ENCODE measurements at places on chromosomes 3 and 15. TPM values are rescaled to one million over a fixed set of nuclear protein-coding genes. Genes with fewer than 3 reads are reported as not detected.

GRCh38 chr3:98540346-98540745 lies 8.6 kb downstream of the GPR15 start:
- DNase-seq = no peak
- H3K27ac ChIP-seq = no peak overlapping the region
- no peaks in the 10 kb centered on the region for H3K27me3 ChIP-seq
- no peaks in the 10 kb centered on the region for H3K36me3 ChIP-seq
- H3K4me1 ChIP-seq = no peaks in the 10 kb centered on the region

- DNase-seq = no peak
- no peaks in the 10 kb centered on the region for H3K27me3 ChIP-seq
- no peak overlapping the region for H3K27ac ChIP-seq
- H3K4me1 ChIP-seq = no peaks in the 10 kb centered on the region
Measured at GRCh38 chr15:27853624-27854455, 245.3 kb downstream of the OCA2 start.

The MAPKAPK3 gene
- total RNA-seq = 7.3 TPM

The ZNF662 gene
- total RNA-seq = not detected

The EPHB1 gene
- total RNA-seq = not detected

DNA sequence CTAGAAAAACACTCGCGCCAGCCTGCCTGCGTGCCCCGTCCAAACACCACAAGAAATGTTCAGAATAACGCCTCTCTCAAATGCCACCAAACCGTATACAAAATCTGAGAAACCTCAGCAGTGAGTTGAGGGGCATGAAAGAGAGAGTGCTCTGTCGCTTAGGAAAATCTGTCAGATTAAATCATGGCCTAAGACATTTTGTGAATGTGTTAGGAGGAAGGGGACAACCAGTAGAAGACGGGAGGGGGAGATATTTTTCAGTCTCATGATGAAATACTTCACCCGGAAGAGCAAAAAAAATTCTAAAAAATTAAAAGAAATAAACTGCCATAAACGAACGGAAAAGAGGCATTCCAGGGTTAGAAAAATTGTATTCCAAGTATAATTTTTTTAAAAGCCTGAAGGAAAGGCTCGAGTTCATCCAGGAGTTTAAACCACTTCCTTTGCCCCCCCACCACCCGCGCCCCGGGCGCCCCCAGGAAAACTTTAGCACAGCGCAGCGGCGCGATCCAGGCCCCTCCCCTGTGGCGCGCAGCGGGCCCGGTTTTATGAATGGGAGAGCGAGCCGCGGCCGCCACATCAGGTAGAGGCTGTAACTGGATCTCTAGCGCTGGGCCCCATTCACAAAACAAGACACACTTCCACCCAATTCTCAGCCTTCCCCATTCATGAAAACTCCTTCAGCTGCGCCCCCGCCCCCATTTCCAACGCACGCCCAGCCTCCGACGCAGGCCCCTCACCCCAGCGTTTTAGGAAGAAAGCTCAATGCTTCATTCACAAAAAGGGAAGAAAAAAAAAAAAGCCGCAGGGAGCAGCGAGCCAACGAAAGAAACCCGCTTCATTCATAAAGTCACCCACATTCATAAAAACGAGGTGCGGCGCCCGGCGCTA lies 1.4 kb downstream of the ETV5 start:
- peaks cover 27% of the 10 kb centered on the region for H3K4me1 ChIP-seq
- DNase-seq = peak; percentile 60
- H3K36me3 ChIP-seq = peaks cover 20% of the 10 kb centered on the region
- H3K4me3 ChIP-seq = peak overlapping the region; percentile 64
- H3K27me3 ChIP-seq = no peaks in the 10 kb centered on the region

The RBM5 gene
- total RNA-seq = 84.6 TPM

The RCCD1 gene
- 51.3 TPM for total RNA-seq

The PP2D1 gene
- total RNA-seq = not detected

DNA sequence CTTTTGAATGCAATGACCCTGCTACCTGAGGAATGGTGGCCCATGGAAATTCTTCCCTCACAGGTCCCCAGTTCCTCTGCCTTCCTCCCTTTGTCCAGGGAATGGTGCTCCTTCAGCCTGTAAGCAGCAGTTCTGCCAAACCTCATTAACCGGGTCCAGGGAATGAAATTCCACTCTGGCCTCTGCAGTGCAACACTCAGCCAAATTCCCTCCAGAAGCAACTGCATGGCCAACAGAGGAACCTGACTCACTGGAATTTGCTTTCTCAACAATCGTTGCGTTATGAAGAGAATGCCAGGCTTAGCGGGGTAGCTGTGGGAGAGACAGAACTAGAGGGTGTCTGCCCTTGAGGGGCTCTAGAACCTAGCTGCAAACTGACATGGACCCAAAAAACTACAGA lies 449.4 kb upstream of the PROK2 start:
- no peaks in the 10 kb centered on the region for H3K27me3 ChIP-seq
- H3K36me3 ChIP-seq = no peaks in the 10 kb centered on the region
- no peak overlapping the region for H3K27ac ChIP-seq
- H3K4me1 ChIP-seq = peaks cover 12% of the 10 kb centered on the region
- no peak overlapping the region for H3K4me3 ChIP-seq
- DNase-seq = no peak

- H3K4me3 ChIP-seq = no peak overlapping the region
- H3K27ac ChIP-seq = no peak overlapping the region
- H3K27me3 ChIP-seq = no peaks in the 10 kb centered on the region
- DNase-seq = no peak
- H3K36me3 ChIP-seq = no peaks in the 10 kb centered on the region
Measured at GRCh38 chr15:83476066-83476465, 28.9 kb downstream of the SH3GL3 start.

The MST1R gene
- not detected for total RNA-seq

The CHDH gene
- 0.47 TPM for total RNA-seq

The ZBTB47 gene
- 6.1 TPM for total RNA-seq

The FRMD4B gene
- 13.7 TPM for total RNA-seq

The ATP13A4 gene
- total RNA-seq = not detected

- no peaks in the 10 kb centered on the region for H3K36me3 ChIP-seq
- no peak overlapping the region for H3K4me3 ChIP-seq
- no peaks in the 10 kb centered on the region for H3K27me3 ChIP-seq
- H3K4me1 ChIP-seq = peaks cover 44% of the 10 kb centered on the region
- peak; percentile 58 for DNase-seq
Measured at GRCh38 chr3:51343918-51344687, 41.0 kb upstream of the MANF start.

The TEX9 gene
- 0.16 TPM for total RNA-seq

The MYO5C gene
- total RNA-seq = 0.16 TPM

- no peak overlapping the region for H3K4me3 ChIP-seq
- H3K27ac ChIP-seq = no peak overlapping the region
- H3K36me3 ChIP-seq = peaks cover 28% of the 10 kb centered on the region
- no peak for DNase-seq
Measured at GRCh38 chr15:89112341-89112971, 24.2 kb downstream of the ABHD2 start.

- H3K4me1 ChIP-seq = no peaks in the 10 kb centered on the region
- no peak overlapping the region for H3K4me3 ChIP-seq
- no peak overlapping the region for H3K27ac ChIP-seq
- no peak for DNase-seq
- no peaks in the 10 kb centered on the region for H3K36me3 ChIP-seq
Measured at GRCh38 chr15:23835953-23836352, 148.8 kb upstream of the NDN start.

- no peak overlapping the region for H3K4me3 ChIP-seq
- H3K27ac ChIP-seq = peak overlapping the region; percentile 42
- 0 out of 2 replicates have a peak, but pooled peaks cover 3% of the 10 kb centered on the region for H3K4me1 ChIP-seq
- H3K27me3 ChIP-seq = no peaks in the 10 kb centered on the region
Measured at GRCh38 chr3:40054568-40055222, 245.3 kb downstream of the MYRIP start.

The PLS1 gene
- total RNA-seq = 5.2 TPM

DNA sequence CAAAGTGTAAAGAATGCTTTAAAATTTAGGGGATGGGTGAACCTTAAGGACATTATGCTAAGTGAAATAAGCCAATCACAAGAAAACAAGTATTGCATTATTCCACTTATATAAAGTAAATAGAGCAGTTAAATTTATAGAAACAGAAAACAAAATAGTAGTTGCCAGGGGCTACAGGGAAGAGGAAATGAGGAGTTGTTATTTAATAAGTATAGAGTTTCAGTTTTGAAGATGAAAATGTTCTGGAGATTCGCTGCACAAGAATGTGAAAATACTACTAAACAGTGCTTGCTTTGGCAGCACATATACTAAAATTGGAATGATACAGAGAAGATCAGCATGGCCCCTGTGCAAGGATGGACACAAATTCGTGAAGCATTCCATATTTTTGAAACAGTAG lies 32.0 kb downstream of the DNAH12 start:
- no peak overlapping the region for H3K27ac ChIP-seq
- no peak for DNase-seq
- 0 out of 2 replicates have a peak, but pooled peaks cover 2% of the 10 kb centered on the region for H3K27me3 ChIP-seq
- H3K4me3 ChIP-seq = no peak overlapping the region

GRCh38 chr3:56711344-56711743 lies 28.3 kb upstream of the TASOR start:
- no peak for DNase-seq
- no peaks in the 10 kb centered on the region for H3K27me3 ChIP-seq
- no peaks in the 10 kb centered on the region for H3K4me1 ChIP-seq

DNA sequence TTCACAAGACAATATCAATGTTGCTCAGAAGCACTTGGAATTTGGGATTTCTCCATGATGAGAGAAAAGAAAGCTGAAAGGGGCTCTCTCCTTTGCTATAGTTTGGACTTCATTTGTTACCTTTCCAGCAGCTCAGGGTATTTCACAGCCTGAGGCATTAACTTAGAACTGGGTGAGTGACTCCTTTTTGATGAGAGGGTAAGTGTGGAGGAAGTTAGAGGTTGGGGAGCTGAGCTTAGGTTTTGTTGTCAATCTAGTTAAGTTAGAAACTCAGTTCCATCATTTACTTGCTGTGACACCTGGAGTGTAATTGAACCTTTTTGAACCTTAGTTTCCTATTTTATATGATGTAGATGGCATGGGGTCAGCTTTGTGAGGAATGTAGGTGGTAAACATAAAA lies 359.1 kb downstream of the PDCD6IP start:
- no peak overlapping the region for H3K4me3 ChIP-seq
- no peaks in the 10 kb centered on the region for H3K27me3 ChIP-seq
- H3K4me1 ChIP-seq = no peaks in the 10 kb centered on the region
- no peak for DNase-seq
- H3K36me3 ChIP-seq = no peaks in the 10 kb centered on the region

GRCh38 chr3:140497331-140497730 lies 180.5 kb upstream of the TRIM42 start:
- no peaks in the 10 kb centered on the region for H3K27me3 ChIP-seq
- H3K27ac ChIP-seq = no peak overlapping the region
- no peak for DNase-seq
- H3K4me3 ChIP-seq = no peak overlapping the region
- no peaks in the 10 kb centered on the region for H3K4me1 ChIP-seq
- no peaks in the 10 kb centered on the region for H3K36me3 ChIP-seq

- H3K4me1 ChIP-seq = no peaks in the 10 kb centered on the region
- no peaks in the 10 kb centered on the region for H3K27me3 ChIP-seq
- no peaks in the 10 kb centered on the region for H3K36me3 ChIP-seq
- no peak overlapping the region for H3K4me3 ChIP-seq
- no peak overlapping the region for H3K27ac ChIP-seq
Measured at GRCh38 chr3:48855681-48856447, 8.2 kb upstream of the PRKAR2A start.

- H3K27ac ChIP-seq = peak overlapping the region; percentile 51
- no peaks in the 10 kb centered on the region for H3K27me3 ChIP-seq
- DNase-seq = no peak
- peak overlapping the region; percentile 66 for H3K4me3 ChIP-seq
- peaks cover 24% of the 10 kb centered on the region for H3K4me1 ChIP-seq
Measured at GRCh38 chr3:150602426-150603152, 532 bp upstream of the SELENOT start.

GRCh38 chr3:2968475-2968874 lies 141.7 kb downstream of the IL5RA start:
- H3K36me3 ChIP-seq = no peaks in the 10 kb centered on the region
- no peaks in the 10 kb centered on the region for H3K27me3 ChIP-seq
- H3K4me3 ChIP-seq = no peak overlapping the region

- H3K27ac ChIP-seq = no peak overlapping the region
- no peaks in the 10 kb centered on the region for H3K27me3 ChIP-seq
- H3K4me3 ChIP-seq = no peak overlapping the region
- no peaks in the 10 kb centered on the region for H3K4me1 ChIP-seq
Measured at GRCh38 chr3:56818156-56818985, 16.6 kb upstream of the ARHGEF3 start.

The FAM43A gene
- 17.6 TPM for total RNA-seq

GRCh38 chr15:64476550-64476949 lies 16.2 kb downstream of the ZNF609 start:
- no peak overlapping the region for H3K4me3 ChIP-seq
- no peak overlapping the region for H3K27ac ChIP-seq
- no peak for DNase-seq
- no peaks in the 10 kb centered on the region for H3K4me1 ChIP-seq

DNA sequence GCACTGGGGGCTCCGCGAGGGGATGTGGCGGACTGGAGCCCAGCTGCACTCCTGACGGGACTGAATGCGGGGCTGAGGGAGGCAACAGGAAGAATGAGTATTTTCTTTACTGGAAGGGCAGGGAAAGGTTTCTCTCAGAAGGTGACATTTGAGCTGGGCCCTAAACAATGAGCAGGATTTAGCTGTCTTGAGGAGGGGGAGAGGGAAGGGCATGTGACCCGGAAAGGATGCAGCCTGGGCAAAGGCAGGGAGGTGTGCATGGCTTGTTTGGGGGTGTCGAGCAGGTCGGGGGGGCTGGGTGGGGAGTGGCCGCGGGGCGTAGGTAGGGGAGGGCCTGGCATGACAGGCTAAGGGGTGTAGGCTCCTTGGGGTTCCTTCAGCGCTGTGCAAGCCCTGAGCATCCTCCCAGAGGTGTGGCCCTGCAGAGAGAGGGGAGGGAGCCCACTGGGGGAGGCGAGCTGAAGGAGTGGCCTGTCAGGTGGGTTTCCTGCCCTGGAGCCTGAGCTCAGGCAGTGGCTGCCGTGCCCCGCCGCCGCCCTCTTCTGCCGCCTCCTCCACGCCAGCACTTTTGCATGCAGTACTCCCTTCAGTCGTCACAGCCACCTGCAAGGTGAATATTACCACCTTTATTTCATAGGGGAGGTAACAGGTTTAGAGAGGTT lies 17.2 kb upstream of the ANKDD1A start:
- no peaks in the 10 kb centered on the region for H3K27me3 ChIP-seq
- H3K4me1 ChIP-seq = peaks cover 48% of the 10 kb centered on the region
- 0 out of 2 replicates have a peak overlapping the region, but pooled peaks have one; percentile 13 for H3K27ac ChIP-seq
- H3K4me3 ChIP-seq = no peak overlapping the region
- H3K36me3 ChIP-seq = no peaks in the 10 kb centered on the region

GRCh38 chr15:100034191-100034590 lies 301.0 kb upstream of the LYSMD4 start:
- DNase-seq = no peak
- no peak overlapping the region for H3K4me3 ChIP-seq
- no peak overlapping the region for H3K27ac ChIP-seq
- H3K36me3 ChIP-seq = no peaks in the 10 kb centered on the region
- no peaks in the 10 kb centered on the region for H3K4me1 ChIP-seq

The CACNA1D gene
- not detected for total RNA-seq

The P3H2 gene
- 166 TPM for total RNA-seq

GRCh38 chr15:38186507-38186906 lies 66.1 kb upstream of the SPRED1 start:
- H3K36me3 ChIP-seq = no peaks in the 10 kb centered on the region
- no peak for DNase-seq
- no peak overlapping the region for H3K27ac ChIP-seq
- H3K4me3 ChIP-seq = no peak overlapping the region
